Right cardiac atrium (tissue), 5 donors: ENCODE measurements at places on chromosomes 1 and 21. TPM values are rescaled to one million over a fixed set of nuclear protein-coding genes. Genes with fewer than 3 reads are reported as not detected.

UBXN10 gene
- 3.2 TPM for polyA plus RNA-seq

OBSCN gene
- polyA plus RNA-seq = 234 TPM

CRYBG2 gene
- not detected for polyA plus RNA-seq

ELF3 gene
- 0.11 TPM for polyA plus RNA-seq

KPRP gene
- not detected for polyA plus RNA-seq

CD46 gene
- polyA plus RNA-seq = 56.3 TPM

E2F2 gene
- 0.05 TPM for polyA plus RNA-seq

MARK1 gene
- 10.1 TPM for polyA plus RNA-seq

CRTC2 gene
- polyA plus RNA-seq = 26.9 TPM

GOLT1A gene
- polyA plus RNA-seq = not detected

RNF207 gene
- 55.2 TPM for polyA plus RNA-seq

SPRR2F gene
- not detected for polyA plus RNA-seq

SIK1 gene
- polyA plus RNA-seq = 7.7 TPM

FCAMR gene
- polyA plus RNA-seq = not detected

- no peak for DNase-seq
Measured at GRCh38 chr1:185610954-185611353, 123.2 kb upstream of the HMCN1 start.

DNA sequence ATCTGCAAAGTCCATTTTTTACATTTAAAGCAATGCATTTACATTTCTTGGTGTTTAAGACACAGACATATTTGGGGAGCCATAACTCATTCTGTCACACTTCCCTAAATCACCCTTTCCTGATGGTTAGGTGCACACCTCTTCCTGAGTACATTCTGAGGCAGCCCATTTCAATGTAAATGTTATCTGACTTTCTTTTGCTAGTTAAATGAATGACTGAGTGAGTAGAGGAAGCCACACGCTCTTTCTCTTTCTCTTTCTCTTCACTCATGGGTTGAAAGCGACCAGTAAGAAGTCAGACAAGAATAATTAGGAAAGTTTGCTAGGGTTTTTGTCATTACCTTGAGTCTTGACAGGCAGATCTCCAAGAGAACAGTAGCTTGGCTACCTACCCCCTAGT, 143.1 kb downstream of the S1PR1 start:
- no peak for DNase-seq

DNA sequence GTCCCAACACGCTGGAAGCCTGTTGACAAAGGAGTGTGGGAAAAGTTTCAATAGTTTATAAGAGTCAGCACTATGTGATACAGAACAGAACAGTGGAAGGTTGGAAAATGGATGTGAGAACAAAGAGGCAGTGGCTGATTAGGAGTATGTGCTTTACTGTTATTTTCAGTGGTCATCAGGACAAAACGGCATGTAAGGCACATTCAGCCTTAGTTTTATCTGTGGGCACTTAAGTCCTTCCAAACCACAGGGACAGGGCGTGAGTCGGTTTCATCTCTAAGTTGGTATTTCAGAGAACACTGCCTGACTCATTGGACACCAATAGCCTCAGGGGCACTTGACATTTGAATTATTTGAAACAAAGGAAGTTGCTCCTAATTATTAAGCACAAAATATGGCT, 306.9 kb downstream of the ASTN1 start:
- no peak for DNase-seq

DNA sequence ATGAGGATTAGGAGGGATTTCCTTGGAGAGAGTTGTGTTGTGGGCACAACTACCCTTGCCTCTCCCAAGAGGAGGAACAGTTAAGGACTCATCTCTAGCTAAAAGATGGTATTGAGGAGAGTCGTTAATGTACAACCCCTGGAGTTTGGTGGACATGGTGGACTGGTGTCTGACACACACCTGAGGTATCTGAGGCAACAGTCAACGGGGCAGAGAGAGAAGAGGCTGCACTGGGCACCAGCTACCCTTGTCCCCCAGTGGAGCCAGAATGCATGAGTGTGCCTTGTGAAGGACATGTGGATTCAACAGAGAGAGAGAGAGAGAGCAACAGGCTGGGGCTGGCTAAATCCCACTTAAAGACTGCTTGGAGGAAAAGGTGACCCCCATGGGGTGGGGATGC, 13.0 kb downstream of the RAB7B start:
- DNase-seq = no peak

GRCh38 chr1:169109561-169110134, 3.2 kb downstream of the ATP1B1 start:
- no peak for DNase-seq

GRCh38 chr21:42790520-42791065, 88.7 kb downstream of the WDR4 start:
- DNase-seq = no peak

DNA sequence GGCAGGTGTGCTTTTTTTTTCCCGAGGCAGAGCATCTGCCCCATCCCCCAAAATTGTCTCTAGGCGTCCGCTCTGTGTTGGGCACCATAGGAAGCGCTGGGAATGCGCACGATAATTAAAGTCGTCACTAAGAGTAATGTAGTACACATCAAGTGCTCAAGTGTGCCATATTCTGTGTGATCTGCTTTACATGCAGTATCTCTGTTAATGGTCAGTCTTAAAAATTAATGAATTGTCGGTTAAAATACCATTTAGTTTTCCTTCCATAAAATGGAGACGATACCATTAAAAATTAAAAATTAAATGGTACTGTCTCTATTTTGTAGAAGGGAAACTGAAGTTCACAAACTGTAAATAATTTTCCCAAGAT, 544 bp upstream of the CCT8 start:
- DNase-seq = no peak

DNA sequence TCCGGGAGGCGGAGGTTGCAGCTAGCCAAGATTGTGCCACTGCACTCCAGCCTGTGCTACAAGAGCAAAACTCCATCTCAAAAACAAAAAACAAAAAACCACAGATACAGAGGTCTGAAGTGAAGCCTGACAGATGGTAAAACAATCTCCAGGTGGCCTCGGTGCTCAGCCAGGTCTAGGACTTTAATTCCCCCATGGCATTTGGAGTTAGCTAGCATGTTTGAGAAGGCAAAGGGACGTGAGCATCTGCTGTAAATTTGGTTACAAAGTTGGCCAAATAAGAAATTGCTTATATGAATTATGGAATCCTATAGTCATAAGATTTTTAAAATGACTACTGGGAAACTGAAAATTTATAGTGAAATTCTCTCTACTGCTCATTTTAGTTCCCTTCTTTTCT, 98.3 kb upstream of the FMN2 start:
- no peak for DNase-seq

- peak; percentile 92 for DNase-seq
Measured at GRCh38 chr1:59057211-59057694, 239.6 kb upstream of the FGGY start.

GRCh38 chr1:23424293-23425192, at the start of gene TCEA3:
Gene TCEA3, minus strand, starts transcription at chr1:23424748. Its CDS starts 115 bp downstream, at chr1:23424633.
- DNase-seq = peak; percentile 55

- peak; percentile 93 for DNase-seq
Measured at GRCh38 chr21:32412162-32413014, at the start of gene EVA1C. Gene EVA1C, plus strand, starts transcription at chr21:32412706. Its CDS starts 148 bp downstream, at chr21:32412854.

GRCh38 chr21:45741691-45742090, 98.2 kb downstream of the PCBP3 start:
- DNase-seq = no peak

DNA sequence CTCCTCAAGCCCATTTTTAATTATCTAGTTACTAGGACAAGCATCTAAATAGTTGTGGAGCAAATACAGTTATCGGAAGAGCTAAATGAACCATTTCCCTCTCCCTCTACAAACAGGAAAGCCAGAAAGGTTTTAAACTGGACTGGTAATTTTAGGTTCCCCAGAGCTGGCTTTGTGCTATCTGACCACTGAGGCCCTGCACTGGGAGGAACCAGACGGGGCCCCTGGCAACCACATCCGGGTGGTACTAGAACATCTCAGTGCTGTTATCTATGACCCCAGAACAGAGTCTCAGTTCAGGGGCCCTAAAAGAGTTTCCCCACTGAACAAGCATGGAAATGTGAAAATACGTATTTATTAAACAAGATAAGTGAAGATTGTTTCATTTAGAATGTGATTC, 7.7 kb upstream of the RSPH1 start:
- DNase-seq = no peak

GRCh38 chr1:52179073-52179472, 37.2 kb downstream of the ZFYVE9 start:
- no peak for DNase-seq

DNA sequence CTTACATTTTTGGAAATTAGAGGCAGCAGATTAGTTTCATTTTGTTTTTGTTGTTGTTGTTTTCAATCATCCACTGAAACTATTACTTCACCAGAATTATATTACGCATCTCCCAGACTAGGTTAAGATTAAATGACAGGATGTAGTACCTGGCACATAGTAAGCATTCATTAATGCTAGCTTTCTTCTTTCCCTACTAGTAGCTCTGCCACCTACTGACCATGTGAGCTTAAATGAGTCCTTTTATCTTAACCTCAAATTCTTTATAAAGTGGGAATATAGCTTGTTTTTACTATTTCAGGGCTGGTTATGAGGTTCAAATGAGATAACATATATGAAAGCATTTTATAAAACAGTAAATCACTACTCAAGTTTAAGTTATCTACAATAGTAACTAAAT, 10.2 kb upstream of the ASPM start:
- no peak for DNase-seq

DNA sequence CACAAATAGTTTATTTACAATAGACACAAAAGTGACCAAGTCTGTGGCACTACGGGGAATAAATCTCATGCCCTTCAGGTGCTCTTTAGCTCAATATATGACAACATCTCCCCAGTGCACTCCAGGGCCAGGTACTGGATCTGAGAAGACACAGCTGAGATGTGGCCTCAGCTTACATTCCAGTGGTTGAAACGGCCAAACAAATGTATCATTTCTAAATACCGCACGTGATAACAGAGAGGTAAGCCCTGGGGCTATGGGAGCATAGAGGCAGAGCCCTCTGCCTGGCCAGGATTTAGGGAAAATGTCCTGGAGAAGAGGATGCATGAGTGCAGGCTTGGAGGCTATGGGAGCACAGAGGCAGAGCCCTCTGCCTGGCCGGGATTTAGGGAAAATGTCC, 630.5 kb downstream of the SMYD3 start:
- no peak for DNase-seq

- DNase-seq = peak; percentile 14
Measured at GRCh38 chr21:45078877-45079281, 4.5 kb downstream of the ADARB1 start.

DNA sequence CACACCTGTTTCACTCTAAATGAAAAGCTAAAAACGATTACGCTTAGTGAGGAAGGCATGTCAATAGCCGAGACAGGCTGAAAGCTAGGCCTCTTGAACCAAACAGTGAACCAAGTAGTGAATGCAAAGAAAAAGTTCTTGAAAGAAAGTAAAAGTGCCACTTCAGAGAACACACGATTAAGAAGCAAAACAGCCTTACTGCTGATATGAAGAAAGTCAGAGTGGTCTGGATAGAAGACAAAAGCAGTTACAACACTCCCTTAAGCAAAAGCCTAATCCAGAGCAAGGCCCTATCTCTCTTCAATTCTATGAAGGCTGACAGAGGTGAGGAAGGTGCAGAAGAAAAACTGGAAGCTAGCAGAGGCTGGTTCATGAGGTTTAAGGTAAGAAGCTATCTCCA, 130.7 kb downstream of the SIPA1L2 start:
- DNase-seq = no peak

GRCh38 chr1:222754366-222755139, 17.6 kb downstream of the FAM177B start:
- DNase-seq = peak; percentile 83

DNA sequence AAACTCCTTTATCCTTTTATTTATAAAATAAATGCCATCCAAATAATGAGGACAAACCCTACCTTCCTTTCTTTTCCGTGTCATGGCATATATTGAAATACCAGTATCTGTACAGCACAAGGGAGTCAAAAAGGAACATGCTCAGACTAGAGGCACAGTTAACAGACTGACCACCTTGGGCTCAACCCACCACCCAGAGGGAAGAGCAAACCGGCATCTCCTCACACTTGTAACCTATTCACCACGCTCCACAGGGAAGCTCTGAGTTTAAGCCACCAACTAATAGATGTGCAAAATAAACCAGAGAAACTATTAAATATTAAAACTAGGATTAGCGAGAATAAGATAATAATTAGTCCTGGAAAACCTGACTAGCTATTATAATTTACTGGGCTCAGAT, 112.7 kb downstream of the SIPA1L2 start:
- no peak for DNase-seq

DNA sequence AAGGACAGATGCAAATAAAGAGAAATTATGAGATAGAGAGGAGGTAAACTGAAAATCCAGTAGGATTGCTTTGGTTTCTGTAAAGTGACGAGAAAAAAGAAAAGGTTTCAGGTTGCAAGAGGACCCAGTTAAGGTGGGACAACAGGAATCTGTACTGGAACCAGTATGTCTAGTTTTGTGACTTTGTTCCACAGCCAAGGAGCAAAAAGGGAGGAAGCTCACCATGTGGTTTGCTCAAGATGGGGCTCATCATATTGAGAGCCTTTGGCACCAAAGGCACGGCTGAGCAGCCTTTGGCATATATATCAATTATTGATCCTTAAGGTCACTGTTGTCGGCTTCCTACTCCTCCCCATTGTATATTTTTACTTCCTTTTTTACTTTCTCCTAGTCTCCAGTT, 1.8 kb upstream of the ZDHHC18 start:
- no peak for DNase-seq

DNA sequence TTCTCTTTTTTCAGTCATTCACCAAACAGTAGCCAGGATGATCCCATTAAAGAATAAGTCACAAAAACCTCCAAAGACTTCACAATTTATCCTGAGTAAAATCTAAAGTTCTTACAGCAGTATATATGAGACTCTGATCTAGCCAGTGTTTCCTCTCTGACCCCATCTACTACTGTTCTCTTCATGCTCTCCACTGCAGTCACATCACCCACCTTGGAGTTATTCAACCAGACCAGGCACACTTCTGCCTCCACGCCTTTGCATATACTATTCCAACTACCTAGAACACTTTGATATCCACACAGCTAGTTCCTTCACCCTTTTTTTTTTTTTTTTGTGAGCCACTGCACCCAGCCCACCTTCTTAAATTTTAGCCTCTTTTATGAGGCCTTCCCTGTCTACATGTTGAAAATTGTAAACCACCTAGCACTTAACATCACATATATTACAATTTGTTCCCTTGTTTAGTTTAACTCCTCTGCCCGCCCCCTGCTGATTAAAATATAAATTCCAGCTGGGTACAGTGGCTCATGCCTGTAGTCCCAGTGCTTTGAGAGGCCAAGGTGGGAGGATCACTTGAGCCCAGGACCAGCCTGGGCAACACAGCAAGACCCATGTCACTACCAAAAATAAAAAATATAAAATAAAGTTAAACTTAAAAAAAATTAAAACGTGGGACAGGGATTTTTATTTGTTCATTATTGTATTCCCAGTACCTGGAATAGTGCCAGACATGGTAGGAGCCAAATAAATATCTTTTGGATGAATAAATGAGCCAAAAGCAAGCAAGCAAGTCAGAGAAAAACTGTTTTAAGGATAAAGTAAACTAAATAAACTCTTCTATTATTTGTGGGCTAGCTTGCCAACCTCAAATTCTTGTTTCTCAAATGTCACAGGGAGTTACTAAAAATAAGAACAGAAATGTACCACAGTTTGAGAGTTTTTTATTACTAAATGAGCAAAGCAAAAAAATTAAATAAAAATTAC, 35.2 kb upstream of the MUTYH start:
- no peak for DNase-seq
